CD4-positive, alpha-beta T cell treated with Interleukin-21 for 1 hour (primary cell): ENCODE measurements at places on chromosomes 16 and 17.
A peak's percentile ranks its signal among the peaks of the same experiment; 100 is the strongest.

- no peak for DNase-seq
Observed at GRCh38 chr16:3618769-3619141, 7.3 kb upstream of the SLX4 start.

DNA sequence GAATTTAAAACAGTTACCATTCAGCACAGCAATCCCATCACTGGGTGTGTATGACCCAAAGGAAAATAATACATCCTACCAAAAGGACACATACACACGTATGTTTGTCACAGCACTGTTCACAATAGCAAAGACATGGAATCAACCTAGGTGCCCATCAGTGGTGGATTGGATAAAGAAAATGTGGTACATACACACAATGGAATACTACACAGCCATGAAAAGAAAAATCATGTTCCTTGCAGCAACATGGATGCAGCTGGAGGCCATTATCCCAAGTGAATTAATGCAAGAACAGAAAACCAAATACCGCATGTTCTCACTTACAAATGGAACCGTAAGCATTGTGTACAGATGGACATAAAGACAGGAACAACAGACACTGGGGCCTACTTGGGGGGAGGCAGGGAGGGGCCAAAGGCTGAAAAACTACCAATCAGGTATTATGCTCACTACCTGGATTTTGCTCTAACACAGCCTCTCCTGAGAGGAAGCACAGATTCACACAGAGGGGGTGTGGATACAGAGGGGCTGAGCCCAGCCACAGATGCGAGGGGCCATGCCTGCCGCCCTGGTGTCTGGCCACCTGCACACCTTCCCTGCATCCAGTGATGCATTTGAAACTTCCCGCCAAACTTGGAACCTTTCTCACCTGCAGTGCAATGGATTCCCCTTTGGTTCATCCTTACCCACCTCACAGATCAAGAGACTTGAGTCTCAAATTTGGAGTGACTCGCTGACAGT, 55.9 kb downstream of the USP22 start:
- no peak for DNase-seq

DNA sequence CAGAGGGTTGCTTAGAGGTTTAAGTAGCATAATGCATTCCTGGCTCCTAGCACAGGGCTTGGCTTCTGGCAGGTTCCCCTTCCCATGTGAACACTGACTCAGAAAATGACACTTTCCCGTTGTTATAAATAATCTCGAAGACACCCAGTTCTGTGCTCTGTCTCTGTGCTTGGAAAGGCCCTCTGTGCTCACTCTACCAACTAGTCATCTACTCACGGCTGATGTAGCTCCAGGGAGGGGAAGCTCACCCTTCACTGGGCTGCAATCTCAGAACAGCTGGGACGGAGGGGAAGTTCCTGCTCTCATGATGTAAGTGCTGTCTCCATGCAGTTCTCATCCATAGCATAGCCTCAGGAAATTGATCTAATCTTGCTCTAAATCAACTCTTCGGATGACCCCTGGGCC, 230.5 kb upstream of the ASIC2 start:
- no peak for DNase-seq

DNA sequence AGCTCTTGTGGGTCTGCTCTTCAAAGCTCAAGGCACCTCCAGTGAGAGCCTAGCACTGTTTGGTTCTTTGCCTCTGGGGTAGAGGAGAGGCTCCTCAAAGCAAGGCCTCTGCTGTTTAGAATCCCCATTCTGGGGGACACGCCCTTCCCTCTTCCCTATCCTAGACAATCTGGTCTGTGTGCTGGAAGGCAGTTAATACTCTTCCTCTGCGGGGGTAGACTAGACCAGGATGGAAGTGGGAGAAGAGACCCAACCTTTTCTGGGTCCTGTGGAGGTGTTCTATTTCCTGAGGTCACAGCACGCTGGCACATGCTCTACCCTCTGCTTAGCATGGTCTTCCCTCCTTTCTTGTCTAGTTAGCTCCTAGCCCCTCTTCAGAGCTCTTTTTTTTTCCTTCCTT, 7.7 kb downstream of the ERAL1 start:
- DNase-seq = no peak

DNA sequence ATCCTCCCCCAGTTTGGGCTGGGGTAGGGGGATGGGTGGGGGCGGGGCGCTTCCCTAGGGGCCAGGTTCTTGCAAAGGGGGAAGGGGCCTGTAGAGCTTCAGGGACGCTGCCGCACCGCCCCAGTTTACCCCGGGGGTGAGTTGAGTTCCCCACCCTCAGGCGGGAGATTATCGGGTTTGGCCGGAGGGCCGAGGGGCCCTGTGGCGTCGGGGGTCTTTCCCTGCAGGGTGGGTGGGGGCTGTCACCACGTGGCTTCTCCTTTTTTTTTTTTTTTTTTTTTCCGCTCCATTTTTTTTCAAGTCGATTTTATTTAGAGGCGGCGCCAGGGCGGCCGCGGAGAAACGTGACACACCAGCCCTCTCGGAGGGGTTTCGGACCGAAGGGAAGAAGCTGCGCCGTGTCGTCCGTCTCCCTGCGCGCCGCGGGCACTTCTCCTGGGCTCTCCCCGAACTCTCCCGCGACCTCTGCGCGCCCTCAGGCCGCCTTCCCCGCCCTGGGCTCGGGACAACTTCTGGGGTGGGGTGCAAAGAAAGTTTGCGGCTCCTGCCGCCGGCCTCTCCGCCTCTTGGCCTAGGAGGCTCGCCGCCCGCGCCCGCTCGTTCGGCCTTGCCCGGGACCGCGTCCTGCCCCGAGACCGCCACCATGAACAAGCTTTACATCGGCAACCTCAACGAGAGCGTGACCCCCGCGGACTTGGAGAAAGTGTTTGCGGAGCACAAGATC, at the start of gene IGF2BP1:
Gene IGF2BP1 (plus strand): TSS at position 283 of the 724 bp plus-strand sequence. CDS start 361 bp downstream, at position 644.
- peak; percentile 8 for DNase-seq

GRCh38 chr16:27330542-27330941, 16.8 kb downstream of the IL4R start:
- DNase-seq = no peak

DNA sequence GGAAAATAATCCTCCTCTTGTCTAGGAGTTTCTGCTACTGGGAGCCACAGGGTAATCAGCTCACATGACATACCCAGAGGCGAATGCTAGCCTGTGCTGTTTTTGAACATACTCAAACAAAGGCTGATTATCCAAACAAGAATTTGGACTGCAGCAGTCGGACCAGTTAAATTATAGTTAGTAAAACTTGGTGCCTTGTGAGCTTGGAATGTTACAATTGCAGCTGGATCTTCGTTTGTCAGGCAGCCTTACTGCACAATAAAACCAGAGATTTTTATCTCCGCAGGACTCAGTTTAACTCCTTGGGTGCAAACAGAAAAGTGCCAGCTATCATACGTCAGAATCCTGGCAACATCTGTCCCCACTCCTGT, 163.8 kb upstream of the TBX2 start:
- DNase-seq = no peak

- DNase-seq = no peak
Observed at GRCh38 chr16:31452631-31453106, 6.6 kb upstream of the ARMC5 start.
